ENCODE measurements at places on chromosomes 1 and 21. TPM values are rescaled to one million over a fixed set of nuclear protein-coding genes. Genes with fewer than 3 reads are reported as not detected.

GRCh38 chr1:23777979-23778814, at the start of gene PITHD1:
PITHD1 (plus strand) TSS chr1:23778418; CDS start chr1:23778516, 98 bp downstream.
- DNase-seq: peak; percentile 89

GRCh38 chr1:916173-917075, 7.3 kb upstream of the SAMD11 start:
- peak; percentile 70 for DNase-seq

- no peak for DNase-seq
Observed at GRCh38 chr21:44612669-44613229, 870 bp downstream of the KRTAP10-8 start.

GRCh38 chr1:96208428-96208827, 513.2 kb upstream of the PTBP2 start:
- DNase-seq: no peak

- no peak for DNase-seq
Observed at GRCh38 chr21:15122241-15122640, 57.4 kb upstream of the NRIP1 start.

DNA sequence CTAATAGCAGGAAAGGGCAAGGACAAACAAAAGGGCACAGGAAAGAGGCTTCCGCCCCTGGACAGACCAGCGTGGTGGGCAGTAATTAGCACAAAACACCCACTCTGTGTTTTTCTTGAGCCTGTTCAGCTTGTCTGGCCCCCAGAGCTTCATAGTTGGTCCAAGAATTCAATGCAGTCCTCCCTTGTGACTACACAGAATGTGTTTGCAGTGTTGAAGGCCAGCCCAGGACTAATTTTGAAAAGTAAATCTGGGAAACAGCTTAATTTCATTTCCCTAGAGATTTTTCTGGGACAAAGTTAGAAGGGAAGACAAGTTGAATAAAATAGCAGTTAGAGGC, 49.2 kb upstream of the LMO4 start:
- DNase-seq: no peak

- DNase-seq: no peak
Observed at GRCh38 chr1:178606839-178607238, 93.9 kb downstream of the TEX35 start.

- peak; percentile 46 for DNase-seq
Observed at GRCh38 chr1:177809819-177810218, 160.0 kb downstream of the SEC16B start.

DNA sequence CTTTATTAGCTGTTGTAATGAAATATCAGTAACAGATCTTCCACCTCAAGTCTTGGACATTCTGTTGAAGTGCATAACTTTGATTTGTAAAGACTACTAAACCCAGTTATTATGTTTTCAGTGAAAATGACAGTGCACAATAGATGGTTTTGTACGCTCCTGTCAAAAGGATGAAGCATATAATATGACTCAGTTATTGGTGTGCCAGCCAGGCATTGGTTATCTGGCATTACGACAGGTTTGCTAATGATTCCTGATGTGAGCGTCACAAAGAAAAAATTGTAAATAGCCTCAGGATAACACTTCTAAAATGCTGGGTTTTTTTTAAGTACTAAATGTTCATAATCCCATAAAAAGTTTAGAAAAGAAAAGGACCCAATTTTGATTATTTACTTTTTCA, 147.9 kb downstream of the MAGI3 start:
- no peak for DNase-seq

GRCh38 chr21:46049890-46050667, 47.8 kb upstream of the COL6A2 start:
- no peak for DNase-seq

DNA sequence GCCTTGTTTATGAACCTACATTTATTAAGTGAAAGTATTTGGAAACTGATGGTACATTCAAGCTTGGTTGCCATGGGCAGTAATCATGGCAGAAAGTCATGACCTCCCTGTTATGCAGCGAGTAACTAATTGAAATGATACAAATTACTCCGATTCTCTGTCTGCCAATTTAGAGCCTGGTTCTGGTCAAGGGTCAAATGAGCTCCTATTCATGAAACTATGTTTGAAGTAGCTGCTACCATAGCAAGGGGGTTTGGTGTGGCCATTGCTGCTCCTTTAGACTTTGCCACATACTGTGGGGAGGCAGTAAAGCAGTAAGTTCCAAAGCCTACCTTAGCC, 187.2 kb upstream of the FOXD3 start:
- DNase-seq: no peak

DNA sequence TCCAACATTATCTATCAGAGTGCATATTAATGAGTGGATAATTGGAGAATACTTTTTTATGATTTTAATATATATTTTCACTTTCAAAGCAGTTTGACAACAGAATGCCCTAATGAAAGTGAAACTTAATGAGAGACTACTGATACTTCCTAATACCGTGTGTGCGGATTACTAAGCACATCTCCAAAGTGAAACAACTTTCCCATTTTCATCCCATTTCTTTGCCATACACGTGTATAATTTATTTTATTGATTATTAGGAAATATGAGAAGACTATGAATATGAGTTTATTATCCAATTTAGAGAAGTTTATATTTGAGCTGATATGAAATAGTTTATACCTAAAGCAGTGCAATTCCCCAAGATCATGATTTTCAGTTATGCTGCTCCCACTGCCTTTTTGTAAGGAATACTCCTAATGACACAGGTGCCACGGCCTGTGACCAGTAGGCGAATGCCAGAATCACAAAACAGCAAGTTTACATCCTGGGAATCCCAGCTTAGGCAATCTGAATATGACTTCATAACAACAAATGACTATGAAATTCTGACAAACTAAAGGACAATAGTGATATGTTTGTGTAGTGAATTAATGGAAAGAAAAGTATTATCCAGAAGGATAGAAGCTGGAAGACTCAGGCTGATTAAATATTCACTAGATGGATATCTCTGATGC, 202.9 kb downstream of the NCAM2 start:
- DNase-seq: no peak

DNA sequence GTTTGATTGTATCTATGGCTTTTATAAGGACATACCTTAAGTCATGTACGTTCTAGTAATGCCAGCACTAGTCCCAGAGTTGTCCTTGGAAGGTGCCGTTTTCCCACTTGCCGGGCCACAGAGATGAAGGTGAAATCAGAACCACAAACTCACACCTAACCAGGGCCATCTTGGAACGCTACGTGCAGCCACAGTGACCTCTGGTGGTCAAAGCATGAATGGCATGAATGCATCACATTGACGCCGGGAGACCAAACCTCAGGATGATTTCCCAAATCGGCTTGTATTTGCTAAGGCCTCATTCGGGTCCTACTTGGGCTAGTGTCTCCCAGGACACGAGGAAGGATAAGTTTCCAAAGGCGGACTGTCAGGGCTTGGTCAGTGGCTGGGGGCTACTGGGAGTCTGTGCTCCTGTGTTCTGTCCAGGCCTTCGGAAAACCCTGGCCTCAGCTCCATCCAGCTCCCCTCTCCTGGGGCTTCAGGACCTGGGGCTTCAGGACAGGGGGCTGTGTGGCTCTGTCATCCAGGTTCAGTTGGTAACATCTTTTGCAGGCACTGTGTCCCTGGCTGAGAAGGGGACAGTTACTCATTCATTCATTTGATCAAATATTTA, 260.5 kb downstream of the PRDM2 start:
- peak; percentile 76 for DNase-seq

GRCh38 chr1:54297596-54298283, 97.8 kb downstream of the MRPL37 start:
- DNase-seq: no peak

DNA sequence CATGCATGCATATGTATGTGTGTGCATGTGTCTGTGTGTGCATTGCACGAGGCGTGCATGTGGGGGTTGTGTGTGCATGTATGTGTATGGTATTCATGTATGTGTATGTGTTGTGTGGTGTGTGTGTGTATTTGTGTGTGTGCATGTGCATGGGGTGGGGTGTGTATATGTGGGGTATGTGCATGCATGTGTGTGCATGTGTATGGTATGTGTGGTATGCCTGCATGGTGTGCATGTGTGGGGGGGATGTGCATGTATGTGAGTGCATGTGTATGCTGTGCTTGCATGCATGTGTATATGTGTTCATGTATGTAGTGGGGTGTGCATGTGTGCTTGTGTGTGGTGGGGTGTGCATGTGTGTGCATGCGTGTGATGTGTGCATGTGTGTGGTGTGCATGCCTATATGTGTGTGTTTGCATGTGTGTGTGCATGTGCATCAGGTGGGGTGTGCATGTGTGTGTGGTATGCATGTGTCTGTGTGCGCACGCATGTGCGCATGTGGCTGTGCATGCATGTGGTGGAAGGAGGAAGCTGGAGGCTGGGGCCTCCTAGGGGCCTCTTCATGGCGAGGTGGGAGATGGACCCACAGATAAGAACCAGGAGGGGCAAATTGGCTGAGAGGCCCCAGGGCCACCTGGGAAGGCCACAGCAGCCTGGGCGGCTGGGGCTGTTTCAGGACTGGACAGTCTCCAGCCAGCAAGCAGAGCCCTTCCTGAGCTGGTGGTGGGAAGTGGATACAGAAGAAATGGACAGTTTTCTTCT, 35.9 kb upstream of the ARF1 start:
- DNase-seq: no peak

GRCh38 chr1:177490036-177490639, 319.4 kb downstream of the BRINP2 start:
- no peak for DNase-seq

DNA sequence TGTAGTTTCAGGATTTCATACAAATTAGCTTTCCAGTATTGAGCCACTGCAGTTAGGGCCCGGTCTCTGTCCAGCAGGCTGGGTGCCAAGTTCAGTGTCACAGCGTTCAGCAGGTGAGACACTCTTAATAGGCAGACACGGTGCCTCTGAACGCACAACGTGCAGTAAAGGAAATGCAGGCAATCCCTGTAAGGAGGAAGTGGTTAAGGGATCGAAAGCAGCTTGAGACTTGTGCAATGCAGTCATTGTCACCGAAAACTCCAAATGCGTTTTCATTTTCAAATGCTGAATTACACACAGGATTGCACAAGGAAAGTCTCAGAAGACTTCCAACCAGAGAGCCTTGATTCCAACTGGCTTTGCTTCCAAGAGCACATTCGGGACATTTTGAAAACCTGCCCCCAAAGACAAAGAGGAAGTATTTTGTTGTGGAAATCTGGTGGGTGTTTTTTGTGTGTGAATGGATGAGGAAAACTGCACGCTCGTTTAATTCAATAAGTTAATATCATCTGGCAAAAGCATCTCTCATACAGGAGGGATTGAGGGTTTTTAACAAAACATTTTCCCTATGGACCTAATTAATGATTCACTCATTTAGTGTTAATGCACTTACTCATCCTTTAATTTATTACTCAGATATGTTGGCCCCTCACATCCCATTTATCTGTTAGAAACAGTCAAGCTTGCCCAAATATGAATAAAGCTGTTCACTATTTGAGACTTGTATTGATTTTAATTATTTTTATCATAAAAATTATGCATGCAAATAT, 61.6 kb downstream of the PTGS2 start:
- DNase-seq: no peak

GRCh38 chr1:45260244-45260643, 53.8 kb upstream of the ZSWIM5 start:
- DNase-seq: no peak

DNA sequence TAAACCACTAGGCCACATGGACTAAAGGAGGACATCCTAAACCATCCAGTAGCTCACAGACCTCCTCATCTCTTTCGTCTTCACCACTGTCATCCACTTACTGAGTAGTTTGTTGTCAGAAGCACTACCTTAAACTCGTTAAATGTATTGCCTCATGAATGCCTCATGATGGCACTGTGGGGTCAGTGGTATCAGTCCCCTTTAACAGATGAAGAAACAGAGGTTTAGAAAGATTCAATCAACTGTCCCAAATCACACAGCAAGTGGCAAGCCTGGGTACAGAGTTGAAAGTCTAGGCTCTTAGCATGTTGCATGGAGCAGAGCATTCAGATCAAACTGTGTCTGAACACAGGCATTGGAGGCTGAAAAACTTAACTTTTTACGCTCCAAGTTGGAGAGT, 183.6 kb upstream of the KIAA0040 start:
- DNase-seq: no peak

GRCh38 chr21:36075171-36075570, 5.3 kb downstream of the CBR1 start:
- no peak for DNase-seq

GRCh38 chr1:45929257-45929687, 125.9 kb downstream of the MAST2 start:
- no peak for DNase-seq

DNA sequence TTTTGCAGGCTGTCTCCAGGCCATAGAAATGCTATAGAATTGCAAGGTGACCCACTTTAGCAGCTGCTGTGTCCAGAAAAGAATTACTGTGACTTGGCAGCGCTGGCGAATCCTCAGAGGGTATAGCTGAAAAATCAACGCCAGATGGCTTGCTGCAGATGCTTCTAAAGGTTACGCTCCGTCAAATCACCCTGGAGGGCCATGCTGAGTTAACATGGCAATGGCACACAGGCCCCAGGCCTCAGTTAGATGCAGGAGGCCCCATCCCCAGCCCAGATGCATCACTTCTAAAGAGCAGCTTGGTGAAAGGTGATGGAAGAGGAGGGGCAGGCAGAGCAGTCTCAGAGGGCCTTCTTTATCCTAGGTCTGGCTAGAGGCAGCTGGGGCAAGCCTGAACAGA, 18.0 kb downstream of the KIAA1614 start:
- DNase-seq: no peak

- no peak for DNase-seq
Observed at GRCh38 chr1:212167098-212167497, 118.1 kb upstream of the PPP2R5A start.

DNA sequence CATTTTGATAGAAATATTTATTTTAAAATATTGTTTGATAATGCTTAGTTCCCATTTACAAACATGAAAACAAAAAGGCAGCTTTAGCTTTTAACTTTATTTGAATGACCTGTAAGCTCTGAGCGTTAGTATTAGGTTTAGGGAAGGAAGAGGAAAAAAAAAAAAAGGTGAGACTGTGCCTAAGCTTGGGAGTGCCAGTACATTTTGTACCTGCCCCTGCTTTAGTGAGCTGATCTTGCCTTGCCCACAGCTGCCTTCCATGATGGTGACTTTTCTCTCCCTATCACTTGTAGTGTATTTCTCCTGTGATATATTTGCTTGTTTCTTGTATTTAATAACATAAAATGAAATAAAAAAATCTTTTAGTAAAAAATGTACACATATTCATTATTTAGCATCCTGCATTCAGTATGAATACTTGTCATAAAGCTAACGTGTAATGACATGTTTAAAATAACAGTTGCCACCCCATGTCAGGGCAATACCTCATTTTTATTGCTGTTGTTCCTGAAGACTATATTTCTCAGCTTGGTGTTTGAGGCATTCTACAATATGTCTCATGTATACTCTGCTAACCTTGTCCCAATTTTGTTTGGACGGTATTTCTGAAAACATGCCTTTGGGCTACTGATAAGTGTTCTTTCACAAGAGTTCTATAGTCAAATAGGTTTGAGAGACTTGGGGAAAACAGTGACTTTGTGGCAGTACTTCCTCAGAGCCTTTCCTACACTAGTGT, 76.3 kb downstream of the NEK7 start:
- DNase-seq: no peak

SLC1A7 gene
- polyA plus RNA-seq: 0.05 TPM

ERICH3 gene
- polyA plus RNA-seq: 0.78 TPM

TSEN15 gene
- polyA plus RNA-seq: 49.3 TPM

IVL gene
- 0.23 TPM for polyA plus RNA-seq

TTC13 gene
- polyA plus RNA-seq: 29.1 TPM

KNCN gene
- polyA plus RNA-seq: not detected

PRAMEF25 gene
- not detected for polyA plus RNA-seq

S100A6 gene
- 182 TPM for polyA plus RNA-seq

ITLN2 gene
- not detected for polyA plus RNA-seq
